ENCODE measurements at places on chromosomes 12 and 14.

GRCh38 chr12:113184098-113184899 lies 979 bp downstream of the DDX54 start:
- no peak for DNase-seq

- DNase-seq, result no peak
These were observed 115.5 kb upstream of the G2E3 start for GRCh38 chr14:30443368-30444007.

- DNase-seq, result no peak
These were observed 130.0 kb downstream of the TMEM117 start for GRCh38 chr12:43965899-43966298.

GRCh38 chr14:67532998-67533753 lies at the start of gene PLEKHH1:
Gene PLEKHH1, plus strand, starts transcription at chr14:67533290. Its CDS starts 8,578 bp downstream, at chr14:67541868.
- peak; percentile 62 for DNase-seq

All from stimulated activated naive CD8-positive, alpha-beta T cell treated with anti-CD3 and anti-CD28 coated beads, Interleukin-15, amount 100 ng/mL, for 72 hours (primary cell).